ENCODE measurements at places on chromosomes 6 and 20. TPM values are rescaled to one million over a fixed set of nuclear protein-coding genes. Genes with fewer than 3 reads are reported as not detected.
A peak's percentile ranks its signal among the peaks of the same experiment; 100 is the strongest.

- no peak for DNase-seq
Observed at GRCh38 chr20:48031122-48031521, 245.8 kb upstream of the SULF2 start.

- DNase-seq = no peak
Observed at GRCh38 chr6:45314146-45314545, 14.0 kb upstream of the RUNX2 start.

DNA sequence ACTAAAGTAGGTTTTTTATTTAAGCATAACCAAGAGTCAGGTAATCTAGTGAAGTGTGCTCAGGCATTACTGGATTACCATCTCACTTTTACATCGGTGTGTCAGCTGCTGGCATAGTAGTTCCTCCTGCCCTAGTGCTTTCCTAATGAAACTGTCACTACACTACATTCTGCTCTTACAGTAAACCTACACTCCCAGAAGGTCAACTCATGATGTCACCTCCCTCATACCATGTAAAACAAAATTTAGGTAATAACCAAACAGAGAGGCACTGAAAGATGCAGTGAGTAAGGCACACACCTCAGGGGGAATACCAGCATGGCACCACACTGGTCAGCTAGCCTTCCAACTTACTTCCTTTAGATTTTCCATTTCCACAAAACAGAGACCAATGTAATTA lies 23.3 kb downstream of the HUS1B start:
- no peak for DNase-seq

PSMB9 gene
- total RNA-seq = 5.8 TPM

DNA sequence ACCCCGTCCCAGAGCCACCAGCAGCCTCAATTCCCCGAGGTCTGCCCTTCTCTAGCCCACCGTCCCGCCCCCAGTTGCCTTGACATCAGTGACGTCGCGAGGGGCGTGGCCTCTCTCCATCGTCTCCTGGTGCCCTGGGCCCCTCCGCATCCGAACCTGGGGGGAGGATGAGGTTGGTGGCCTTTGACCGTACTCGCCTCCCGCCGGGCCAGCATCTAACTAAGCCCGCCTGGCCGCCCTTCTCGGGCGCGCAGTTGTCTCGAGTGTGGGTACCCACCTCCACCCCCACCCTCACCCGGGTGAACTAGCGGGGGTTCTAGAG lies 5.5 kb upstream of the ARMC12 start:
- DNase-seq = peak; percentile 81

- DNase-seq = no peak
Observed at GRCh38 chr20:4289875-4290274, 274.5 kb upstream of the RNF24 start.

Data from occipital lobe (tissue), 3 donors.